ENCODE measurements at places on chromosomes 4 and X.

GRCh38 chrX:38335382-38335781 is 8.1 kb upstream of the RPGR start:
- no peak for DNase-seq

- DNase-seq = no peak
These were observed 404.9 kb upstream of the TENM3 start for GRCh38 chr4:181838253-181838652.

- DNase-seq = no peak
These were observed 29.5 kb downstream of the MSL3 start for GRCh38 chrX:11787564-11787963.

DNA sequence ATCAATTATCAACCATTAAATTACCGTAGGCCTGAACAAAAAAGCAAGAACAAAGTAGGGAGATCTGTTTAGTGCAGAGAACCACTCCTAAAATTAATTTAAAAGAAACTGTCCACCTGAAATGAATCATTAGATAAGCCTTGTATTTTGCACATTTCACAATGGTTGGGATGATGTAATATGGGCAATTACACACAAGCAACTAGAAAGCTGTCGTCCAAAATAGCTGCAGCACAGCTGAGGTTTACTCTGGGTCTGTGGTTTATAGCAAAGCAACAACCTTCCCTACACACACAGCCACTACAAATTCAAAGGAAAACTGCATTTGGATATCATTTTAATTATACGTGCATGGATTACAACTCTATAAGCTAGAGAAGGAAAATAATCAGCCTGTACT is 28.5 kb downstream of the PCDH19 start:
- no peak for DNase-seq

GRCh38 chr4:56658528-56658927 is 22.6 kb downstream of the HOPX start:
- no peak for DNase-seq

GRCh38 chr4:76699751-76700310 is 198.1 kb downstream of the SOWAHB start:
- no peak for DNase-seq

DNA sequence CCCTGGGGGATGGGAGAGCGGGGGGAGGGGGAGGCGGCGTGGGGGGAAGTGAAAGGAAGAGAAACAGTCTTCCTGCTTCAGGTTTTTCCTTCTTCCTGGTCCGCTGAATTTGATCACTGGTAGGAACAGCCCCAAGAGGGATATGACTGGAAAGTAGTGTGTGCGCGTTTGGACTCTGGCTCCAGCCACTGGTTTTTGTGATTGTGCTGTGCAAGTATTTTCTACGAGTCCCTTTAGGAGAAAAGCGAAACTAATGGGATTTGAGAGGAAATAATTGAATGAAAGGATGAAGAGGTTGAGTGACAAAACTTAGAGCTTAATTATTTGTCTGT is 836 bp downstream of the PRRG1 start:
- no peak for DNase-seq

- DNase-seq = no peak
These were observed 147.2 kb upstream of the BCOR start for GRCh38 chrX:40244980-40245379.

DNA sequence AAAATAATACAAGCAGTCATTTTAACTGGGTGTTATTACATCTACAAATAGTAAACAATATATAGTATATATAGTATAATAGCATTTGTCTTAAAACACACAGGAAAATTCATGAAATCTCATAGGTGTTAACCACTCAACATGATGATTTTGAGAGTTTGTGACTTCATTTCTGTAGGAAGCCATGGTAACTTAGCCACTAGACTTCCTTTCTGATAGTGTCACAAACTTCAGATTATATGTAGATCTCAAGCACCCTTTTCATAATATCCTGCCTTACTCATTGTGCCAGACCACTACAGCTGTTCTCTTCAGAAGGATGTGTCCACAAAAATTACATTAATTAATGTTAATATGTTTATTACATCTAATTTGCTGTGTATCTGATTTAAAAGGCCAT is 1250.6 kb downstream of the ADGRL3 start:
- DNase-seq = no peak

DNA sequence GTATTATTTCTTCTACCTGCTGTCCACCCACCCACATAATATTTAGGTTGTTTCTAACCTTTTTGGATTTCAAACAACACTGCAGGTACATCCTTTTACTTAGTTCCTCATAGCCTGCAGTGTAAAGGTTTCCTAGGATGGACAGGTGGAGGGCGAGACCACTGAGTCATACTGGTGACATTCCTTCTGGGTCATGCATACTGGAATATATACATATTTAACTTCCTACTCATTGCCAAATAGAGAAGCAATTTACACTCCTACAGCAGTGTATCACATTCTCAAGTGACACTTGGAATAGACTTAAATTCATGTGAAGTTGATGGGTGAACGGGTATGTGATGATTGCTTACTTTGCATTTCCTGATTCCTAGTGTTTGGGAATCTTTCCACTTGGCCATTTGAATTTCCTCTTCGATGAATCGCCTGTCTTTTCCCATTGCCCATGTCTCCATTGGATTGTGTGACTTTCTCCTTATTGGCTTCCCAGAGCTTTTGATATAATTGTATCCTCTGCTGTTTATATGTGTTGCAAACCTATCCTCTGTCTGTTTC is 8.2 kb upstream of the PPP2R2C start:
- DNase-seq = no peak

- DNase-seq = no peak
These were observed 50.2 kb downstream of the ZNF827 start for GRCh38 chr4:145888393-145888792.

- no peak for DNase-seq
These were observed 129.4 kb downstream of the FAT4 start for GRCh38 chr4:125444166-125444565.

- DNase-seq = no peak
These were observed 212.9 kb downstream of the NSUN7 start for GRCh38 chr4:40962551-40963180.

- no peak for DNase-seq
These were observed 29.7 kb downstream of the EREG start for GRCh38 chr4:74394476-74395136.

DNA sequence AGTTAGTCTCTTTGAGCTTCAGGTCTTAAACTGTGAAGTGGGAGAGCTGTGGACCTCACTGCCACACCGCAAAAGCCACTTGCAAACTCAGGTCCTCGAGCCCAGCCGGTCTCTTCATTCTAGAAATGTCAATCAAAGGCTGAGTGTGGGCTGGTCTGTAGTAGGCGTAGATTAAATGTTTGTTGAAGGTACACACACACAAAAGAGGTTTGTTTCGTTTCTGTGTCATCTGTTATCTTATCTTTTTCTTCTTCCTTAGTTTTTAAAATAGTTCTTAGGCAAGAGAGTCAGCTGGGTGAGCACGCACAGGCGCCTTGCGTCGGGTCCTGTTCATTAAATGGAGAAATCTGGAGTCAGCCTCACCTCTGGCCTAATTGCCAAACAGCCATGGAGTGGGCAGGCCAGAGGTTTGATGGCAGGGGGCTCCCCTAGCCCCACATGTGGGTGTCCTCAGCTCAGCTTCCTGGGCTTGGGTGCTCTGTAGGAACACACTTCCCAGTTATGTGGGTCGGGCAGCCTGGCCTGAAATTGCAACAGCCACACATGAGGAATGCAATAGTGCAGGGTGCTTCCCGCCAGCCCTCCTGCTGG is 836 bp upstream of the PSAPL1 start:
- no peak for DNase-seq

- DNase-seq = no peak
These were observed 20.1 kb upstream of the TET2 start for GRCh38 chr4:105126311-105127169.

DNA sequence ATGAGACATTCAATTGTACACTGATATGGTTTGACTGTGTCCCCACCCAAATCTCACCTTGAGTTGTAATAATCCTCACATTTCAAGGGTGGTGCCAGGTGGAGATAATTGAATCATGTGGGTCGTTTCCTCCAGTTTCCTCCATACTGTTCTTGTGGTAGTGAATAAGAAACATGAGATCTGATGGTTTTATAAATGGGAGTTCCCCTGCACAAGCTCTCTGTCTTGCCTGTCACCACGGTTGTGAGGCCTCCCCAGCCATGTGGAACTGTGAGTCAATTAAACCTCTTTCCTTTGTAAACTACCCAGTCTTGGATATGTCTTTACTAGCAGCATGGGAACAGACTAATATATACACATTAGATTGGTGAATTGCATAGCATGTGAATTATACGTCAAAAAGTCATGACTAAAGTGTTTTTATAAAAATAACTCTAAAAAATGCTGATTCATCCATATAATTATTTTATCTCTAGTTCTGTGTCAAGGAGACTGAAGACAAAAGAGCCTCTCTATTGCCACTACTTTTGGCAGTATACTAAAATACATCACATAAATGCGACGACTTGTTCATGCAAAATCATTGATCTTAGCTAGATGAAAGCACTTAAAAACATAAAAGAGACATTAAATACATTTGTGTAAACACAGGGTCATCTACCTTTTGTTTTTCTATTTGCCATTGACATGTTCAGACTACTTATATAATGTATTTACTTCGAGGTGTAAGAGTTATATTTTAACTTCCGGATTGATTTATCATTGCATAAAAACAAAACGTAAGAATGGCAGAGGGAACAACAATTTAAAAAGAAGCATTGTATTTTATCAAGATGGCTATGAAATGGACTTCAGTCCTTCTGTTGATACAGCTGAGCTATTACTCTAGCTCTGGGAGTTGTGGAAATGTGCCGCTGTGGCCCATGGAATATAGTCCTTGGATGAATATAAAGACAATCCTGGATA is 50.1 kb downstream of the YTHDC1 start:
- no peak for DNase-seq

DNA sequence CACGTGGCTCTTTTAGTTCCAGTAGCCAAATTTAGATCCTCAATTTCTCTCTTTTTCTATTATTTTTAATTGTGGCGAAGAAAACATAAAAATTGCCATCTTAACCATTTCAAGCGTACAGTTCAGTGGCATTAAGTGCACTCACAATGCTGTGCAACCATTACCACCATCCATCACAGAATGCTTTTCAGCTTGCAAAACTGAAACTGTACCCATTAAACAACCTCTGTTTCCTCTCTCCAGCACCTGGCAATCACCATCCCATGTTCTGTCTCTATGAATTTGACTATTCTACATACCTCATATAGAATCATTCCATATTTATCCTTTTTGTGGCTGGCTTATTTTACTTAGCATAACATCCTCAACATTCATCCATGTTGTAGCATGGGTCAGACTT is 74.9 kb downstream of the METTL14 start:
- no peak for DNase-seq

DNA sequence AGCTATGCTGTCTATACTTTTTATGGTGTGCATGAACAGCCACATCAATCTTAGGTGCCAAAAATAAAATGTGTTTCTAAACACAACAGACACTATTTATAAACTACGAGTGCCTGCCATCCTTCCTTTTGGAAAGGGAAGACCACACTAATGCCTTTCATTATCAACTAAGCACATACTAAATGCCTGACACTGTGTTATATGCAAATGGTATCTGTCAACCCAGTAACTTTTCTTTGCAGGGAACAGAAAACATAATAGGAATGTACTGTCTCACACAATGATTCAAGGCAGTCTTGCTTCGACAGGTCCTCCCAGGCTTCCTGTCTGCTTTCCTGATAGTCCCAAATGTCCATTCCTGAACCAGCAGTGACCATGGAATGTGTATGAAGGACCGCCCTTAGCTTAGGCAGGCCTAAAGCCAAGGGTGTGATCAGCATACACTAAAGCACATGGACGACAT is 43.8 kb downstream of the ADGRA3 start:
- no peak for DNase-seq
